ENCODE measurements at places on chromosomes 16 and 17.

- DNase-seq, result no peak
These were observed 3.8 kb downstream of the COTL1 start for GRCh38 chr16:84614073-84614459.

DNA sequence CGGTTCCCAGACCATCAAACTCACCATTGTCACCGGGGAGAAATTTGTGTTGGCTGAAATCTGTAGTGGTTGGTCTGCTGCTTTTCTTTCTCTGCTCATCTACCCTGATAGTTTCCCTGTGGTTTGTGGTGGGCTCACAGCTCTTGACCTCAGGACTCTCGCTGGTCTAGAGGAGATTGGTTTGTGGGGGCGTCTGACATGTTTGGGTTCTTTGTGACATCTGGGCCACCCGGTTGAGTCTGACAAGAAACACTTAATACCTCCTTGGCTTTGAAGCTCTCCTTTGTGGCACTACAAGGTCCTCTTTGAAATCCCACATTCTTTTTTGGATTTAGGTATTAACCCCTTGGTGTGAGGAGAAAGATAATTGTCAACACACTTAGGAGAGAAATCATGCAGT lies 662.0 kb downstream of the WWOX start:
- DNase-seq, result peak; percentile 44

DNA sequence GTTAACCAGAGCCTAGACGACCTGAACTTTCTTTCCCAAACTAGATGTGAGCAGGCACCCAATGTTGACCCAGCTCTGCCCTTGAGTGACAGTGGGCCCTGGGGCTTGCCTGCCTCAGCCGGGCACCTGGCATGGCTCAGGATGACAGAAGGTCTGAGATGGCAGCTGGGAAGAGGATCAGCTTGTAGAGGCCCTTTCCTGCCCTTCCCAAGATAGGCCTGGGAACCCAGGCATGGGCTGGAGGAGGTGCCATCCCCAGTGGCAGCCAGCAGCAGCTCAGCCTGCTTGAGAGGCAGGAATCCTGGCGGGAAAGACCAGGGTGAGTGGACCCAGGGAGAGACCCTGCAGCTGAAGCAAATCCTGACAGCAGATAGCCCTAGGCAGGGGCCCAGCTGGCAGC lies 59.1 kb downstream of the PIPOX start:
- no peak for DNase-seq

- DNase-seq, result no peak
These were observed 5.3 kb upstream of the COL1A1 start for GRCh38 chr17:50206604-50207293.

DNA sequence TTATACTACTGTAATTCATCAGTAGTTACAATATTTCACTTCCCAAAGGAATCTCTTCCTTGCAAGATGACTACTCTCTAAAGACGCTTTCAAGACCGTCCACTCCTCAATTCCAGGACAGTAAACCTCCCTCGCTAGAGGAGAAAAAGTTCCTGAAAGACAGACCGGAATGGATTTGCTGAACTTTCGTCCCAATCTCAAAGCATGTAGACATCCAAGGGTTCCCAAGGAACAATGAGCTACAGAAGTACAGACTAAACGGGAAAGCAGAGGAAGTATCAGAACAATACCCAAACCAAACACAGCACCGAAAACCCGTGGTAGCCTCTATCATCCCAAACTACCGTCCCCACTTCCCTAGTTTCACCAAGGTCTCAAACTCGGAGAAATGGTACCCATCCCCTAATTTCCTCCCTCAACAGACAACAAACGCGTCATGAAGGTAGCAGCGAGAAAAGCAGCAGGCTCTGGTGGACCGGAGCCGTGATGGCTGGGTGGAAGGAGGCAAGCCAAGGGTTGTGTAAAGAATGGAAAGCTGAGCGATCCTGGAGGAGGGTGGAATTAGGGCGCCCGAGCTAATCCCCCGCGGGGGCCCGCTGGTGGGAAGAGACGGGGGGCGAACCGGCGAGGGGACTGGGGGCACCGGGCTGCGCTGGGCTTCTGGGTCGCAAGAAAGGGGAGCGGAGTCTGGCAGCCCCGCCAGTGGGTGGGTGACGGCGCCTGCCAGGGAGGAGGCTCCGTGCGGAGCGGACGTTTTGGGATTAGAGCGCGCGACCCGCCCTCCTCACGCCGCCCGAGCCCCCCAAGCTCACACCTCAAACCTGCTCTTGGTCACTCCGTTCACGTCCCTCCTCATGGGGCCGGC lies 647 bp downstream of the FBXL20 start:
- no peak for DNase-seq
